NCI-H146 (cell line): ENCODE measurements at places on chromosomes 2 and 18.

DNA sequence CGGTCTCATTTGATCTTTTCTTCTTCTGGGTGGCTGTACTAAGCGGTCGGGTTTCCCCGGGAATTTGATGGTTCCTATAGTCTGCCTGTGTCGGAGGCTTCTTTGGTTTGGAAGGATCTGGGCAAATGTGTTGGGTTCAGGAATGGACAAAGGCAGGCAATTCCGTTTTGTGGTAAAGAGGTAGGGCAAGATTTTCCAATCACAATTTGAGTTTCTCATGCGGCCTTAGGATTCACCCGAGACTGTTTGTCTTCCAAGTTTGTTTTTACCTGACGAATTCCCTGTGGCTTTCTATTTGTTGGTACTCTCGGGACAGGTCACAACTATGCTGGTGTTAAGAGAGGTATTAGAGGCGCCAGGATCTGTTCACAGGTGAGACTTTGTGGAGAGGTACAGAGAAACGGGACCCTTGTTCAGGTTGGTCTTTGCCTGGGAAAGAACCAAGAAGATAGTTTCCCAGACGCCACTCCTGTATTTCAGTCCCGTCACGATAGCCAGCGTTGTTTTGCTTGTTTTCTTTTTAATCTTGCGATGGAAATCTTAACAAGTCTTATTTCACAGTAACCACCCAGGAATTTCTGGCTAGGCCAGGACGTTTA, 3.0 kb downstream of the SP5 start:
- no peak for DNase-seq

GRCh38 chr2:75431276-75431675, 129.5 kb downstream of the EVA1A start:
- DNase-seq, result no peak

DNA sequence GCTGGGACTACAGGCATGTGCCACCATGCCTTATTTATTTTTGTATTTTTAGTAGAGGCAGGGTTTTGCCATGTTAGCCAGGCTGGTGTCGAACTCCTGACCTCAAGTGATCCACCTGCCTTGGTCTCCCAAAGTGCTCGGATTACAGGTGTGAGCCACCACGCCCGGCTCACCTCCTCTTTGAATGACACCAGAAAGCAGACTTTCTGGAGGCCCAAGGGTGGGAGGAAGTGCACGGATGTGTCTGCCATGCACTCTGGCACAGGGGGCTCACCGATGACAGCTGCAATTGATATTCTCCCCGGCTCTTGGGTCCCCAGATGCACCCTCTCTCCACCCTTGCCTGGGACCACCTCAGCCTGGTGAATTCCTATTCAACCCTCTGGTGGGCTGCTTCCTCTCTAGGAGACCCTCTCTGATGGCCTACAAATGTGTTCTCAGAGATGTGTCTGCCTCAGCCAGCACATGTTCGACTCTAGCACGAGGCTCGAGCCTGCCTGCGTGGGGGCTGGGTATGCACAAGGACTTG, 87.3 kb downstream of the SEPTIN10 start:
- DNase-seq, result no peak

DNA sequence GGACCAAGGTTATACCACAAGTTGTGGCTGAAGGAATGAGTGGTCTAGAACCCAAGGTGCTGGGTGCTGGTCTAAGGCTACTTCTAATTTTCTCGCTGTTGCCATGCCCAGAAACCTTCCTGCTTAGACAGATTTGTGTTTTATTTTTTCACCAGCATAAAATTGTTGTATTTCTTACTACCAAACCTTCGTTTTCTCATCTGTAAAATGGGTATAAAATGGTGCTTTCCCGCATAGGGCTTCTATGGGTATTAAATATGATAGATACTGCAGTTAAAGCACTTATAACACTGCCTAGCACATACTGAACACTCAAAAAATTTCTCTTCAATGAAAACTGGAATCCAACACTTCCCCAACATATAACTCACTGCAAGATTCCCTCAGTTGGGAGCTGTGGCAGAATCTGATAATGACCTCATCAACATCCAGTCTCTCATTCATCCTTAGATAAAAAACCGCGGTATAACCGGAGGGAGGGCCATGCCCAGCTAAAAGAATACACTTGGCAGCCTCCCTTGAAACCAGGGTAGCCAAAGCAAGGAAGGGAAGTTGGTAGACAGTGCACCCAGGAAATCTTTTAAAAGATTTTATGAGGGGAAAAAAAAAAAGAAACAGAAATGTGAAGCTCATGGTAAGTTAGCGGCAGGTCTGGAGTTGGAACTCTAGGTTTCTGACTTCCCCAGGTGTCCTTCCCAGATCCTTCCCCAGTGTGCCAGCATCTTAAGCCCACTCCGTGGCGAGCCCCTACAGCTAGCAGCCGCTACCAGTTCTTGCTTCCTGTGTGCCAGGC, 1.2 kb downstream of the NEMP2 start:
- DNase-seq, result no peak

- no peak for DNase-seq
Observed at GRCh38 chr2:18987592-18988073, 370.8 kb downstream of the OSR1 start.

GRCh38 chr2:166627893-166628292, 133.8 kb upstream of the SCN7A start:
- no peak for DNase-seq

DNA sequence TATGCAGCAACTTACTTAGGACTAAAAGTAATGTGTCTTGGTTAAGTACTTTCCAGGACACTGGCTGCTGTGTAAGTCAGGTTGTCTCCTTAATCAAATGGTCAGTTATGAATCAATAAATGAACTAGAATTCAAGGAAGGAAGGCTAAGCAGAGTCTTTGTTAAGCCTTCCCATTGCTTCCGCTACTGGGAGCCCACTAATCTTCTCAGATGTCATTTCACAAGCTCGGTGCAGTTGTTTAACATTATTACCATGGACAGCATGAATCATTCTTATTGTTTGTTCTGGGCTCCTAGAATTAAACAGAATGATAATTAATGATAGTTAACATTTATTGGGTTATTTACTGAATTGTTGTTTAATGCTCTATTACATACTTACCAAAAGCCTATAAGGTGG, 26.0 kb upstream of the MEIS1 start:
- no peak for DNase-seq

DNA sequence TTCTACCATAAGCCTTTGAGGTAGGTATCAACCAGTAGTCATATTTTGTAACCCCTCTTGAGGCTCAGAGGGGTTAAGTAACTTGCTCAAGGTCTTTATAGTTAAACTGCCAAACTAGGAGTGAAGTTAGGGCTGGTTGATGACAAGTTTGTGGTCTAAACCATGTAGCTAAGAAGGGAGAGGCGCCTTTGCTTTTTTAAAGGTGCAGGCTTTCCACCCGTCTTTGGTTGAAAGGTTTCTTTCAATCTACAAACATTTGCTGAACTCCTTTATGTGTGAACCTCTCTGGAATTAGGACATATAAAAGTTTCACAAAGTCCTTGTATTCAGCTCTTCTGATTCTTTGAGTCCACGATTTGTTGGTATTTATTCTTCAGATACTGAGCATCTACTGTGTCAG, 2.4 kb upstream of the MTA3 start:
- DNase-seq, result no peak

DNA sequence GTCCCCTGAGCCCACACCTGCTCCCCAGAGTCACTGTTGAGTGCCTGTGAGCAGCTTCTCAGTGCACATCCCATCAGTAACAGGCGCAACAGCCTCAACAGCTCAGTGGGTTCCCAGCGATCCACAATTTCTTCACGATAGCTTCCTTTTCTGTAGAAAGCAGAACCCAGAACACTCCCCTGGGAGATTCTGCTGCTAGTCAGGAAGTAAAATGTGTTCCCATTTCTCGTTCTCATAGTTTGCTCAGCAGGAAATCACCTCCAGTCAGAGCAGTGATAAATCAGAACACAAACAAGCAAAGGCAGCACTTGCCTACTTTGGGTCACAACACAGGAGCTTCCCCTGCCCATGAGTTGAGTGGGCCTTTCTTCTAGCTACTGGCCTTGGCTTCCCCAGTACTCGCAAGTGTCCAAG, 48.9 kb upstream of the ATG16L1 start:
- DNase-seq, result no peak

DNA sequence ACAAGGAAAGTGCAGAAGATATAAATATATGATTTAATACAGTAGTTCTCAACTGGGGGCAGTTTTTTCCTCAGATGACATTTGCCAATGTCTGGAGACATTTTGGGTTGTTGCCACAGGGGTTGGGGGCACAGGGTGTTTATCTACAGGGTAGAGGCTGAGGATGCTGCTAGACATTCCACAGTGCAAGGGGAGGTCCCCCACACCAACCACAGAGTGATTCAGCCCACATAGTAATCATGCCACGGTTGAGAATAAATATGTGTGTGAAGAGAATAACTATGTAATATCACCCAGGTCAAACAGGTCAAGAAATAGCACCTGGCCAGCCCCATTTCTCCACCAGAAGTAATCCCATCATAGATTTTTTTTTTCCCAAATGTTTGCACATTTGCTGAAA, 17.9 kb downstream of the DYSF start:
- no peak for DNase-seq

- DNase-seq, result no peak
Observed at GRCh38 chr18:62834715-62835114, 119.4 kb downstream of the PHLPP1 start.

DNA sequence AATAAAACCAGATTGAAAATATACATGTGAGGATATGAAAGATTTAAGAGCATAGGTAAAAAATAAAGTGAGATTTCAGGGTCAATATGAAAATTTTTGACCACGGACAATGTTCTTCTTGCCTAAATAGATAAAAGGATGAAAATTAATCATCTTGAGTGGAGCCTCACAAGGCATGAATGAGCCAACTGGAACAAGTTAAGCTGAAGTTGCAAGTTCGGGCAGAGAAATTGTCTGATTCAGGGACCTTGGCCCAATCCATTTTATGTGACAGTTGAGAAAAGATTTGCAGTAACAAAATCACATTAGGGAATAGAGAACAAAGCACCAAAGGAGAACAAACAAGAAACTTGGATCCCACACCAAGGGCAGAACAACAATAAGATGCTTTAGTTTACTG, 305.3 kb downstream of the TMX3 start:
- DNase-seq, result no peak

- no peak for DNase-seq
Observed at GRCh38 chr18:22503803-22504202, 86.1 kb upstream of the CTAGE1 start.

DNA sequence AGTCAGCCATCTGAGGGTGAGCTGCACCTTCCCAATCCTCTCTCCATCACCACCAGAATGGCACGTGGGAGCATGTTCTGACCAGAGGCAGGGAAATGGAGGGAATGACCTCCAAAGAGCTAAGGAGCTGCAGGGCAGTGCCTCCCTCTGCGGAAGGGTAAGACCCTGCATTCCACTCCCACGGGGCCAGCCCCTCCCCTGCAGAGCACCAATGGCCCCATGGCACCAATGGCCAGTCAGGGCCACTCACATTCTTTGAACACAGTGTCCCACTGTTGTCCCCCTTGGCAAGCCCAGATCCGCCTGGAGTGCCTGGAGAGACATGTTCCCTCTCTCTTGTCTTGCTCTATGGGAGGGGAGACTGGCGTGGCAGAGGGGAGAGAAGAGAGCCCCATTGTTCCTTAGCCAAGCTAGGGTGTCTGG, 164.4 kb downstream of the TNS1 start:
- DNase-seq, result no peak

DNA sequence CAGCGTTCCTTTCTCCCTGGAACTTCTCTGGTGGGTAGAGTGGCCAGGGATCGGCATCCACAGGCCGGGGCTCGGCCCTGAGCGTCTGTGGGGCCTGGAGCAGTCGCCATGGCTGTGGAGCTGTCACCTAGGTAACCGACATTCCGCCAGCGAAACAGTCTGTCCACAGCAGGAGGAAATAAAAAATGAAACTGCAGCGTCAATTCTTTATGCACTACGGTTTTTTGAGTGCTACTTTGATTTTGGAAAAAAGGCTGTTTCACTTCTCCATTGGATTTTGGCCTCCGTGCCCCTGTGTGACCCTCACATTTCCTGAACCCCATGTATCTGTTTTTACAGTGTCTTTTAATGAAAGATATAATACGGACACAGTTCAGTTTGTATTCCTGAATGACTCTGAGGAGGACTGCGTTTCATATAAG, 163.4 kb downstream of the LDLRAD4 start:
- DNase-seq, result no peak

DNA sequence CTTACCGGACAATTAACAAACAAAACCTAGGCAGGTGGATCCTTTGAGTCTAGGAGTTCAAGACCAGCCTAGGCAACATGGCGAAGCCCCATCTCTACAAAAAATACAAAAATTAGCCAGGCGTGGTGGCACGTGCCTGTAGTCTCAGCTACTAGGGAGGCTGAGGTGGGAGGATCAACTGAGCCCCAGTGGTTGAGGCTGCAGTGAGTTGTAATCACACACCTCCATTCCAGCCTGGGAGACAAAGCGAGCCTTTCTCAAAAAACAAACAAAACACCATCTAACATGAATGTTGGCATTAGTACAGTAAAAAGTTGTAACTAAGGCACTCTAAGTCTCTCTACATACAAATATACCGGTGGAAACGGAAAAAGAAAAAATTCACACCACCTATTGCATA, 5.3 kb downstream of the SP3 start:
- no peak for DNase-seq

GRCh38 chr2:170966648-170967396, 37.8 kb downstream of the GORASP2 start:
- no peak for DNase-seq

DNA sequence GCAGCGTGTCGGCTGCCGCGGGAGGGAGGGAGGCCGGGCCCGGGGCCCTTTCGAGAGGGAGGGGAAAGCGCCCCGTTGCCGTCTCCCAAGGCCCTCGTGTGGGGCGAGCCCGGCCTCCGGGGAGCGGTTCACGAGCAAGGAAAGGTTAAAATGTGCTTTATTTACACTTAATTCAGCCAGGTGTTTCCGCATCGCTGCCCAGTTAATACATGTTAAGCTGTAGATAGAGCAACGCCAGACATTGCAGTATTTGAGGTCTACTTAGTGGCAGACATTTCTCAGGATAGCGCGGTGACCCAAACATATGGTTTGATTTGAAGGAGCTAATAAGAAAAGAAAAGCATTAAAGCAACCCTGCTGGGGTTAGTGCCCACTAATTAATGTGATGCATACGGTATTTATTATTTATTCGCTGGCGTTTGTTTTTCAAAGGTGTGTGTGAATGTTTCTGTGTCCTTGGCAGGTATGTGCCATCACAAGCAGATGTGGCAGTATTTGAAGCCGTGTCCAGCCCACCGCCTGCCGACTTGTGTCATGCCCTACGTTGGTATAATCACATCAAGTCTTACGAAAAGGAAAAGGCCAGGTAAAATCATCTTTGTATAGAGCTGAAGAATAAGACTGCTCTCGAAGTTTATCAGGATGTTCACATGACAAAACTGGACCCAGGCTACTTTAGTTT, 571 bp downstream of the EEF1B2 start:
- peak; percentile 70 for DNase-seq

GRCh38 chr2:10056439-10056838, 13.1 kb downstream of the KLF11 start:
- DNase-seq, result no peak

DNA sequence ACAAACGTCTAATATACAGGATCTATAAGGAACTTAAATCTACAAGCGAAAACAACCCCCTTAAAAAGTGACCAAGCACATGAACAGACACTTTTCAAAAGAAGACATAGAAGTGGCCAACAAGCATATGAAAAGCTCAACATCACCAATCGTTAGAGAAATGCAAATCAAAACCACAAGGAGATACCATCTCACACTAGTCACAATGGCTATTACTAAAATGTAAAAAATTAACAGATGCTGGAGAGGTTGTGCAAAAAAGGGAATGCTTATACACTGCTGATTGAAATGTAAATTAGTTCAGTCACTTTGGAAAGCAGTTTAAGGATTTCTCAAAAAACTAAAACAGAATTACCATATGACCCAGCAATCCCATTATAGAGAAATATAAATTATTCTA, 1148.5 kb upstream of the FAM98A start:
- DNase-seq, result no peak

GRCh38 chr2:192544371-192544955, 349.7 kb upstream of the TMEFF2 start:
- DNase-seq, result no peak
